GM03348 (cell line): ENCODE measurements at places on chromosomes 12 and 14.

DNA sequence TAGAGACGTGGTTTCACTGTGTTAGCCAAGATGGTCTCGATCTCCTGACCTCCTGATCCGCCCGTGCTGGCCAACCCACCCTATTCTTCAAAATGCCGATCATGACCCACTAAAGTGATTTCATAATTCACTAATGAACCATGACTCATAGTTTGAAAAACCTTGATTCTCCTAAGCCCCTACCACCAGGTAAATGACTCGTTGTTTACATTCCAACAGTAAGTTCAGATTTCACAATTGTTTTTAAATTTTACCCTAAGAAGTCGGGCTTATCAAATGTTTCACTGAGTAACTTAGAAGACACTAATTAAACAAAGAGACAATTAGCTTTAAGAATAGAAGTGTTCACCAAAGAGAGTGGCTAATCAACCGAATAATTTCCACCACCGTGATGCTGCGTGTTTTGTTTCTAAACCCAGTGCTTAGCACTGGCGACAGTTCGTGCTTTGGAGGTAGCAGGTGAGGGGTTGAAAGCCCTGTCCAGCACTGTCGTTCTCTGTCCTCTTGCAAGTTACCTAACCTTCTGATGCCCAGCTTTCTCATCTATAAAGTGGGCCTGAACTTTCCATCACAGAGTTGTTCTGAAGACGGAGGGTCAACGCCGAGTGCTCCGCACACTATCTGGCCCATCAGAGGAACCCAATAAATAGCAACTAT lies 136.5 kb downstream of the NTF3 start:
- no peak for DNase-seq

GRCh38 chr14:97359341-97359740 lies 562.2 kb downstream of the VRK1 start:
- no peak for DNase-seq

DNA sequence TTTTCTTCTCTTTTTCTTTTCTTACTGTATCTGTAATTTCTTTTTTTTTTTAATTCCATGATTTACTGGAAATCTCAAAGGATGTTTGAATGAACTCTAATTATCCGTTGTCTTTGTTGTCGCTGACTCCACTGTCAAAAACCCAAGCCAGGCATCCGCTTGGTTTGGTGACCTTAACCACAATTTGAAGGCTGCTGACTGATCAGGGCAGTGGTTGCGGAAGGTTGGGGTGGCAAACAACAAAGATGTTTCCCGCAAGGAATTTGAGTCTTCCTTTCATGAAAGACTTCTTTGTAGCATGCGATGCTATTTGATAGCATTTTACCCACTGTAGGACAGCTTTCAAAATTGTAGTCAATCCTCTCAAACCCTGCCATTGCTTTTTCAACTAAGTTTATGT lies 1013.8 kb downstream of the DIO2 start:
- DNase-seq = no peak

DNA sequence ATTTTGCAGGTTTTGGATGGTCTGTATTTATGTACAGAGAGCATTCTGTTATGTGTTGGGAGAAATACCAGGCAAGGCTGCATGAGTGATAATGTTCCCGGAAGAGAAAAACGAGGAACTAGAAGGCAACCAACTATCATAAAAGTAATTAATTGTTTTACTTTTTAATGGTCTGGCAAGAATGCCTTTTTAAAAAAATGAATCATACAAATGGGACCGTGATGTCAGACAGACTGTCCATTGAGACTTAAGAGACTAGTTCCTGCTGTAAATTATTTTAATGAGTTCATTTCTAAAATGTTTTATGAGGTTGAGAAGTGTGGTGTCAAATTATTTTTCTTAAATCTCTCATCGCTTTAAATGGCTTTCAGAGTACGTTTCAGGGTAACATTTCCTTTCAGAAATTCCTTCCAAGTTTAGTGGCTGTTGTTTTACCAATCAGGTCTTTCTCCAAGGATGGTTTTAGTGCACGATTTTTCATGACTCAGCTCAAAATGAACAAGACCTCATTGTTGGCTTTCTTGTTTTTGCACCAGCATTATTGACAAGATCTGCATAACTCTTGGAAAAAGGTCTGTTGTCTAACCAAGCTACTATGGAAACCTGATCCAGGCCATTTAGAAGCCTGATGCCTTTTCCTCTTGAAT lies 86.1 kb upstream of the ARHGAP5 start:
- peak; percentile 24 for DNase-seq

DNA sequence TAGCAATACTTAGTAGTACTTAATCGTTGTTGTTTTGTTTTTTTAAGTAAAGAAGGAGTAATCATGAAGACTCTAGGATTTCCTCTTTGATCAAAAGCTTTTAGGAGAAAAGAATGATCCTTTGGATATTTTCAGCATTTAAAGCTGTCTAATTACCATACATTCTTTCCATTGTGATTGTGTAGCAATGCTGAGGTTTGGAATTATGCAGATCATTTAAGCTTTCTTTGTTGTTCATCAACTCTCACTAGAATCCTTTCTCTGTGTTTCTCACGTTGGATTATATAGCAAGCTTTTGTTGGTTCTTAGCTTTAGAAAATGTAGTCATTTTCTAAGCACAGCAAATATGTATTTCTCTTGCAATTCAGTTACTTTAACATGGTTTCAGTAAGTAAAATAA lies 25.8 kb downstream of the CCDC91 start:
- no peak for DNase-seq
